Muscle of back (tissue), 13 donors: ENCODE measurements at places on chromosomes 13 and 19.

DNA sequence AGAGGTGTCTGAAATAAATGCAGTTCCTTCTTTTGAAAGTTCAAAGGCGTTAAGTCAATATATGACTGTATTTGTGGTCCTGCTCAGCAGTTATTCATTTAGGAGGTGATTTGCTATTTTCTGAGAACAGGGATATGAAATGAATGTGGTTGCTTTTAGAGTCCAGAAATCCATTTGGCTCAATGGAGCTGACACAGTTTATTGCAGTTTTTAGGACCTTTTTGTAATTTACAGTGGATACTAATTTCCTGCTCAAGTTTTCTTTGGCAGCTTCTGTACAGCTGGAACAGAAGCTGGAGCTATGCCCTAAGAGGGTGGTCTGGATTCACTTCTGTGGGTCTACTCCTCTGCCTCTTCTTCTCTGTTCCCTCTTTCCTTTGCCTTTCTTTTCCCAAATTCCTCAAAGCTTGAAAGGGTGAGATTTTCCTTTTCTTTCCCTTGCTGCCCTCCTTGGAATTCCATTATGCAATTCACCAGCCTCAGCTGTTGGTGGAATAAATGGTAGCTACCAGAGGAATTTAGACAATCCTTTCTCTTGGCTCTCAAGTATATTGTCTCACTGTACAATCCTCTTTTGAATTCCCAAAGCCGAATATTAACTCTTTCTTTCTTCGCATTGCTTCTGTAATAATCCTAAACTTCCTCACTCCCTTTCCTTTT is 39.9 kb downstream of the ITGBL1 start:
- no peak for DNase-seq

- DNase-seq: no peak
Observed at GRCh38 chr19:54254195-54254906, 2.7 kb downstream of the LILRB5 start.

GRCh38 chr13:96744367-96745331 is 249.6 kb downstream of the OXGR1 start:
- DNase-seq: no peak

DNA sequence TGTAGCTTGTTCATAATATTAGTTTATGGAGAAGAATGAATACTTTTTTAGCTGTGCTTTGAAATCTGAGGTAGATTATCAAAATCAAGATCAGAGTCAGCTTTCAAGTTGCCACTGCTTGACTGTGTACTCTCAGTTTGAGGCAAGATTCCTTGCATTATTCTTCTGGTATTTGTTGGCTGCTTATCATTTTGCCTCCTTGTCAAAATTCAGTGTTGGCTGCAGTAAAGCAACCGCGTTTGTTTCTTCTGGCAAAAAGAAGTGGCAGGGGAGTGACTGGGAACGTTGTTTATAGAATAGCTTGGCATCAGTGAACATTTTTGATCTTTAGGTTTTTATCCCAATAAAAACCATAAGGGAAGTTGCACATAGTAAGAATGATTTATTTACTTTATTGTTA is 419.3 kb upstream of the GPC6 start:
- peak; percentile 20 for DNase-seq

DNA sequence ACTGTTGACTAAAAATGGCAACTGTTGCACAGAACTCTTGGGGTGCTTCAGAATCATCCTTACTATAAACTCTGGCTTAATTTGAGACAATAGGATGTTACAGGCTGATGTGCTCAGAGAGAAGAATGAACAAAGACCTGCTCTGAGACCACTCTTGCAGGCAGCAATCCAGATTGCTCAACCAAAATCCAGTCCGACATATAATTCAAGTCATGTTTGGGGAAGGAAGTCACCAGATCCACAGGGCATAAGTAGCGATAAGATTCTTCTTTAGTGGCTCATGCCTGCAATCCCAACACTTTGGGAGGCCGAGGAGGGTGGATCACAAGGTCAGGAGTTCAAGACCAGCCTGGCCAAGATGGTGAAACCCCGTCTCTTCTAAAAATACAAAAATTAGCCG is 20.6 kb downstream of the MTMR6 start:
- DNase-seq: no peak

- DNase-seq: no peak
Observed at GRCh38 chr13:20053891-20054290, 95.4 kb downstream of the ZMYM2 start.

GRCh38 chr13:41601718-41602445 is 144.5 kb downstream of the RGCC start:
- no peak for DNase-seq

GRCh38 chr19:16037424-16038195 is 38.7 kb upstream of the TPM4 start:
- DNase-seq: no peak

- no peak for DNase-seq
Observed at GRCh38 chr13:106616729-106617128, 48.8 kb upstream of the ARGLU1 start.

- no peak for DNase-seq
Observed at GRCh38 chr13:103730407-103730806, 664.2 kb upstream of the SLC10A2 start.

DNA sequence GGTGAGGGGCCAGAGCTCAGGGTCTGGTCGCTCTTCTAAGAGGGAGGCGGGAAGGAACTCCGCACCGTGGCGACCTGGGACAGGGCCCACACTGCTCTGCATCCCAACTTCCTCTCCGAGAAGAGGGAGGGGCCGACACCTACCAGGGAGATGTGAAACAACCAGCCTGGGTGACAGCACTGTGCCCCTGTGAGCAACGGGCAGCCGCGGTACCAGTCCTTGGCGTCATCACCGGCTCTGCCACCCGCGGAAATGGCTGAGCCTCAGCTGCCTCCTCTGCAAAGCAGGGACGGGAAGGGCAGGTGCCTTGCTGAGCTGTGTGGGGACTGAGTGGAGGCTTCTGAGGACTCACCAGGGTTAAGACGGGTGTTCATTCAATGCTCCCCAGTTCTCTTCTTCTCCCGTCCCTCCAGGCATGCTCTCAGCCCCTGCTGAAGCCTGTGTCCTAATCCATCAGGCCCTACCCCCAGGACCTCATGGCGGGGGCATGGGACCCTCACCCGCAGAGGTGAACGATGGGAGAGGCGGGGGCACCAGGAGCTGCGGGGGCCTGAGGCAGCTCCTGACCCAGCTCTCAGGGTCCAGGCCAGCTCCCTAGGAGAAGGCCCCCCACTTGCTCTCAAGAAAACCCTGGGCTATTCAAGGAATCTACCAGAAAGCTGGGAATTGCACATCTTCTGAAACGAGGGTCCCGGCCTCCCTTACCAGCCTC is 9.3 kb downstream of the ZNF787 start:
- no peak for DNase-seq

GRCh38 chr13:99265821-99266426 is 7.7 kb upstream of the GPR18 start:
- DNase-seq: peak; percentile 61

GRCh38 chr13:42380420-42381164 is 108.6 kb downstream of the AKAP11 start:
- DNase-seq: no peak

DNA sequence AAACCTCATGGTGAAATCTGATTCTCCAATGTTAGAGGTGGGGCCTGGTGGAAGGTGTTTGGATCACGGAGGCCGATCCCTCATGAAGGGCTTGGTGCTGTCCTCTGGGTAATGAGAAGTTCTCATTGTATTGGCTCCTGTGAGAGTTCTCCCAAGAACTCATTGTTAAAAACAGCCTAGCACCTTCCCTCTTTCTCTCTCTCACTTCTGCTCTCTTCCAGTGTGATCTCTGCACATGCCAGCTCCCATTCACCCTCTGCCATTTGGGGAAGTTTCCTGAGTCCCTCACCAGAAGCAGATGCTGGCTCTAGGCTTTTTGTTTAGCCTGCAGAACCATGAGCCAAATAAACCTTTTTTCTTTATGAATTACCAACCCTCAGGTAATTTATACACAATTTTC is 3.1 kb upstream of the SUCLA2 start:
- DNase-seq: no peak

GRCh38 chr19:11138601-11139300 is 16.8 kb downstream of the SPC24 start:
- peak; percentile 82 for DNase-seq

DNA sequence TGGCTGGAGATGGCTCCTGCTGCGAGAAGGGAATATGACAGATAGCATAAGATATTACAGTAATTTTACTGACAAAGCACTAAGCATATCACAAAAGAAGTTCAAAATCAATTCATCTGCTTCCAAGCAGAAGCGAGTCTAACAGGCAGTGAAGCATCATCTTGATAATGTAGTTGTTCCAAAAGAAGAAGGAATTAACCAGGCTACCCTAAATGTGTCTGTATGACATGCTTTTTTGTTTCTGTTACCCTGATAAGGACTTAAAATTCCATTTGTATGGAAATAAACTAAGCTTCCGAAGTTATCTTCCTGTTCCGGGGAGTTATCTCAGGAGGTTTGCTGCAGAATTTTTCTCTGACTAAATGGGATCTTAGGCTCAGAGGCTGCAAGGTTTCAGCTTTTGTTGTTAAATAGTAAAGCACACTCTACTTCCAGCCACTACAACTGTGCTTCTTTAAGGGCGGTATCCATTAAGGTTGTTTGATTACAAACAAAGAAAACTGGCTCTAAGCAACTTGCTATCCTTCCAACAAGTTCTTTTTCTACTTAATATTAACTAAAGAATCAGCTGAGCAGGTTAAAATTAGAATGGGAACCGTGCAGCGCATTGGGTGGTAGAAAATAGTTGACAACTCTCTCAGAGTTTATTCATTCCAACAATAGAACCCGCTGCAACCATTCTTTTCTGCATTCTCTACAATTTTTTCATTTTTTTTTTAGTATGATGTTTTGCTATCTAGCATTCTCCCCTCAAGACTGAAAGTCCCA is 607.3 kb downstream of the UQCRFS1 start:
- DNase-seq: no peak

GRCh38 chr13:34153428-34154180 is 335.7 kb downstream of the RFC3 start:
- DNase-seq: no peak

GRCh38 chr19:40523322-40524047 is 53.2 kb upstream of the SHKBP1 start:
- DNase-seq: no peak

- no peak for DNase-seq
Observed at GRCh38 chr13:28475916-28476725, 18.8 kb downstream of the FLT1 start.
